ENCODE measurements at places on chromosomes 11 and 22.

GRCh38 chr11:120115272-120116000 is 22.5 kb downstream of the TRIM29 start:
- DNase-seq = peak; percentile 5

DNA sequence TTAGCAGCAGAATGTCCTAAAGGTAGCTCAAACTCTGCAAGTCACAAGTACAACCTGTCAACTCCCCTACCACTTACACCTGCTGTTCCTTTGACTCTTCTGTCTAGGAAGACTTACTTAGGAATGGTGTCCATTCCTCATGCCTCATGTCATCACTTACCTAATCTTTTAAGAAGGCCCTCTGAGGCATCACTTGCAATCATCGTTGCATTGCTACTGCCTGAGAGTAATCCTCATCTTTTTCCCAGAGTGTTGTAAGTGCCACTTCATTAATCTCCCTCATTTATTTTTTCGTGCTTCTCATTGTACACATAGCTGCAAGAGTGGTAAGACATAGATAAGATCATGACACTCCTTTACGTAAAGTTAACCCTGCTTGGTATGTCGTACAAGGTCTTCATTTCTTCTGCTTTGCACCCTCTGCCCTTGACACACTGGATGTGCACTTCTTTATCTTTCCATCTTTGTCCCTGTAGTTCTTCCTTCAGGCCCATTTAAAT is 54.6 kb downstream of the SFI1 start:
- DNase-seq = no peak

DNA sequence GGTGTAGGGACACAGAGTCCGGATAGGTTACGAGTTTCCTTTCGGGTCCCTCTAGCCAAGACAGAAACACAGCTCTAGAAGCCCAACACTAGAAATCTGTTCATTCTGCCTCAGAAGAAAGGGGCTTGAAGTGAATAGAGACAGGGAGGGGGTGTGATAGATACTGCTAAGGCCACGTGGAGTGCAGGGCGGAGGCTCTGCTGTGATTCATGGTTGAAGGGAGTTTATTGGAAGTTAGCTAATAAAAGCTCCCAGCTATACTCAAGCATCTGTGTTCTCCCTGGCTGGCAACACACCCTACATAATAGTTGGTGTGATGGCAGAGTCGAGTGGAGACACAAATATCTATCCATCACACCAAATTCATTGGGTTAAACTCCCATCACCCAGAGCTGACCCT is 337.4 kb downstream of the CADM1 start:
- DNase-seq = no peak

GRCh38 chr11:23497040-23497439 is 636.8 kb upstream of the CCDC179 start:
- DNase-seq = no peak

DNA sequence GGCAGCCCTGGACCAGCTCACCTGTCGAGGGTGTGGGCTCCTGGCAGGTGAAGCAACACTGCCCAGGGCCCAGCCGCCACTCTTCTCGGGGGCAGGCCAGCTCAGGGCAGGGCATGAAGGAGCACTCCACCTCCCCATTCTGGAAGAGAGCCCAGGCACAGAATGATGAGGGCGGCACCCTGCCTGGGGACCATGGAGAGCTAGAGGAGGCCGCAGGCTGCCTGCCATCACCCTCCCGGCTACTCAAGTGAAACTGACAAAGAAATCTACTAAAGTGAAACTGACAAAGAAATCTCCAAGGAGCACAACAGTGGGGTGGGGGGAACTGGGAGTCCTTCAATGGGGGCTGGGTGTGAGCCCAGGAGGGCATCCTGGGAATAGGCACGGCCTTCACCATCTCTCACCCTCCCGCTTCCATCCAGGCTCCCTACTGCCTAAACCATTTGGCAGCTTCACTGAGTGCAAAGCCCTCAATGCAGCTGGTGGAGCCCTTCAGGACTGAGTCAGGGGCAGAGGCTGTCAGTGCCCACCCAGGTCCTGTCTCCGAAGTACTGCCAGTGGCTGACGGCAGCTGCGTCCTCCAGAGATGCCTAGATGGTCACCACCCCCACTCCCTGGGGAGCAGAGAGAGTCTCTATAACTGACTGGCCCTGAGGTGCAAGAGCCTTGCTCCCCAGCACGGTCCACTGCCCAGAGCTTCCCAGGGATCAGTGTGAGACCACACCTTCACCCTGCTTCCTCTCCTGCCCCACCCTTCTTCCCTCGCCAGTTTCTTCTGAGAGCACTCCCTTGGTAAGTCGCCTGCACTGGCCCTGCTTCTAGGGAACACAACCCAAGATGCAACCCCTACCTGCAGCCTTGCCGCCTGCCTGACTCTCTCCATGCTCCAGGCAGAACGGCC is 21.7 kb downstream of the VWCE start:
- no peak for DNase-seq

GRCh38 chr11:125272821-125273220 is 108.3 kb downstream of the PKNOX2 start:
- no peak for DNase-seq

DNA sequence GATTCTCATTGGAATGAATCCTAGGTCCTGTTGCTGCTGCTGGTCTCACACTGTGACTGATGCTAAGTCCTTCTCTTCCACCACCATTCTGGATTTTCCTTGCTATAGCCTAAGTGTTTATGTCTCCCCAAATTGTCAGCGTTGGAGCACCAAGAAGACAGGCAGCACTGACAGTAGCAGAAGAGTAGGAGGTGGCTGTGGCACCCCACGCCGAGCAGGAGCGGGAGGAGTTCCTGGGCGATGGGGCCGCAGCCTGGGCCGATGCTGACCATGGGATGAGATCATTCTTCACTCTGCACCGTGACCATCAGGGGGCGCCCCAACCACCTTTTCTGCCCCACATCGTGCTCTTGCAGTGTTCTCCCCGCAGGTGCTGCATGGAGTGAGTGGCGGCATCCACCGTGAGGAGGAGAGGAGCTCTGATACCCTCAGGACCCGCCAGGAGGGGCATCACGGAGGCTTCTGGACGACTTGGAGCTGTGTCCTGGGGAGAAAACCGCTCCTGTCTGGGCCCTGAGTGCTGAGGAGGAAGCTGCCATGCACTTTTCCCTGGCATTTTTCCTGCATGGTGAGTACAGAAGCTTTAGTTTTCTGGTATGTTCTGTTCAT is 57.0 kb downstream of the LRRC74B start:
- DNase-seq = peak; percentile 78

- peak; percentile 70 for DNase-seq
Observed at GRCh38 chr22:38706101-38706900, 557 bp downstream of the GTPBP1 start.

DNA sequence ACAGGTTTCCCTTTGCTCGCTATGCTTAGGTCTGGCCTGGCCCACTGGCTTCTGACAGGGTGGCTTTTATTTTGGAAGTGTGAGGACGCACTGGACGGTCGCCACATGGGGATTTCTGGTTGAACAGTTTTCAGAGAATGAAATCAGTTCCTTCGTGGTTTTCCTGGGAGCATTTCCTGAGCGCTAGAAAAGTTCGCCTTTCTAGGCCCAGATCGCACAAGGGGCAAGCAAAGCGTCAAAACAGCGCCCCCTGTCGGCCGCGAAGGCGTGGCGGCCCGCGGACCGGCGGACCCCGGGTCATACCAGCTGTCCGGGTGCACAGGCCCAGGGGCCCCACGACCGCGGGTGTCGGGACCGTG is 12.7 kb upstream of the CYP2R1 start:
- DNase-seq = peak; percentile 80

- peak; percentile 88 for DNase-seq
Observed at GRCh38 chr11:7436657-7437056, 48.6 kb upstream of the OLFML1 start.

- no peak for DNase-seq
Observed at GRCh38 chr11:45413156-45413858, 127.2 kb upstream of the SYT13 start.

GRCh38 chr11:101363706-101364275 is 220.0 kb downstream of the TRPC6 start:
- DNase-seq = no peak

- no peak for DNase-seq
Observed at GRCh38 chr11:22203281-22203680, 10.4 kb downstream of the ANO5 start.

- no peak for DNase-seq
Observed at GRCh38 chr11:3122775-3123201, 42.3 kb downstream of the OSBPL5 start.

- peak; percentile 86 for DNase-seq
Observed at GRCh38 chr11:20609727-20610707, 10.6 kb downstream of the SLC6A5 start.

GRCh38 chr11:133753150-133753549 is 92.2 kb downstream of the SPATA19 start:
- DNase-seq = no peak

DNA sequence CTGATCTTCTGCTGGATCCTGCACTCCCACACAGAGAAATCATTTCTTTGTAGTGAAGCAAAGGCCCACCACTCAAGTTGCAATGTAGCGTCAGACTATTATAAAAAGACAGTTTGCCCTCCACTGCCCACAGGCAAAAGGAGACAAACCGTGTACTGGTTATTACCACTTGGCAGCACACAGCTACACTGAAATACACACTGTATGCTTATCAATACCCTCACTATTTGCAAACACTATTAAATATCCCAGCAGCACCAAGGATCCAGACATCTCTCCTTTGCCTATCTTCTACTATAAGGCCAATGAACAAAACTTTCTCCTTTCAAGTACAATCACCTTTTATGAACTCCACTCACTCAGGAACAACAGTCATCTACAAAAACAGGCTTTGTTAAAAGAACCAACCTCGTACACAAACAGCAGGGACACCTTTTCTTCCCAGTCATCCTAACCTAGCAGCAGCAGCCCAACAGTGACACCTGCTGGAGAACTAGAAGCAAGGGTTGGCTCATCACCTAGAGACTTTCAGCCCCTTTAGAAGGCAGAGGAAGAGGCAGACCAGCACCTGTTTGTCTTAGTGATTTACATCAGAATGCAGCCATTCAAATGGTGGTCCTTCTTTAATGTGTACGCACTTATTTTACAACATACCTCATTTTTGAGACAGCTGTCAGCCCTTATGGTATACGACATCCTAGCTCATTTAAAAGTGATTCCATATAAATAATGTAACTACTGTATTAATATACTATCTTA is 56.1 kb downstream of the AMBRA1 start:
- DNase-seq = peak; percentile 69

DNA sequence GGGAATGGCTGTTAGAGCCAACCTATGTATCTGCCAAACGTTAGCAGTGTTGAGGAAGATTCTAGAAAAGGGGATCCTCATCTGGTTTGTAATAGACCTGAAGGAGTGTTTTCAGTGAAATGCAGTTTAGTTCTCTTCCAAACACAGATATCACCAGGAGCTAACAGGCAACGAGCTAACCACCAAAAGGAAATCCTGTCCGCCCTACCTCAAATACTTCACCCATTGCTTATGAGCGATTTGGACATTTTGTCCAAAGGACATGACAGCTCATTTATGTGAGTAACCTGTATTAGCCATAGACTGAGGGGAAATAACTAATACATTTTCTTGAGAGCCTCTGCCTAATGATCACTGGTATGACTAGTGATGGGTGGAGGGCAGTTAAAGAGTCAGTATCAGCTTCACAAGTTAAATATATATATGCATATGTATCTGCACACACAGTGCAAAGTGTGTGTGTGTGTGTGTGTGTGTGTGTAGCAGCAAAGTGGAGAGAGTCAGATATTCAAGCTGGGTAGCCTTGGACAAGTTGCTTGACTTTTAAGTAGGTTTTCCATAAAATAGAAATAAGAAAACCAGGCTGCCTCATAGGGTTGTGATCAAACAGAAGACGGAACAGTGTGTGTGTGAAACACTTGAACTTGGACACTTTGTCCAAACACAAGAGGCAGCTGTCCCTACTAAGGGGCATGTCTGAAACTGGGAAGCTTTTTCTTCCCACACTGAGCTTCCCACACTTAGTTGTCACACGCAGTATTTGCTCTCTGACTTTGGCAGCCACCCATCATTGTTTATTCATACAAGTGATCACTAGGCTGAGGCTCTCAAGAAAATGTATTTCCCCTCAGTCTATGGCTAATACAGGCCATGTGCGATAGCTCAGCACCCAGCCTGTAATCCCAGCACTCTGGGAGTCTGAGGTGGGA is 940 bp upstream of the C11orf91 start:
- peak; percentile 69 for DNase-seq

- no peak for DNase-seq
Observed at GRCh38 chr11:133216813-133217212, 315.5 kb downstream of the OPCML start.

DNA sequence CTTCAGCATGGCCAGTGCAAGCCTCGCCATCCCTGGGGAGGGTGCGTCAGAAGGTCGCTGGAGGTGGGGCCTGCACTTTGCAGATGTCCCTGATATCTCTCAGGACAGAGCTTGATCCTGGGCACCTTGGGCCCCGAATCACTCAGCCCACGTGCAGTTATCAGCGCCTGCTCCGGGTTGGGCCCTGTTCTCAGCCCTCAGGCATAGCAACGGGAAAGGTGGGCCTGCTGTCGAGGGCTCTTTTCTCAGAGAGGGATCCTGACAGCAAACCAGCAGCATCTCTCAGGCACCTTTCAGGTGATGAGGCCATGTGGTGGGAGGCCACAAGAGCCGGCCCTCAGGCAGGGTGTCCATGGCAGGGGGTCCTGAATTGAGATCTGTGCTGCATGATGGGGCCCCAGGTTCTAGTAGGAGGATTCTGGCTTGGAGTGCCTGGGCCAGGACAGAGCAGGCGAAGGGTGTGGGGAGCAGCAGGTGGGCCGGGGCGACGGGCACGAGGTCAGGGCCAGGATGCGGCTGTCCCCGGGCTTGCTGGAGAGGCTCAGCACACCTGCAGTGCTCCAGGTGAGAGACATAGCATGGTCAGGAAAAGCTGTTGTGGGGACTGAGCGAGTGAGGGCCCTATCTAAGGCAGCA is 280.5 kb downstream of the TBC1D22A start:
- no peak for DNase-seq

DNA sequence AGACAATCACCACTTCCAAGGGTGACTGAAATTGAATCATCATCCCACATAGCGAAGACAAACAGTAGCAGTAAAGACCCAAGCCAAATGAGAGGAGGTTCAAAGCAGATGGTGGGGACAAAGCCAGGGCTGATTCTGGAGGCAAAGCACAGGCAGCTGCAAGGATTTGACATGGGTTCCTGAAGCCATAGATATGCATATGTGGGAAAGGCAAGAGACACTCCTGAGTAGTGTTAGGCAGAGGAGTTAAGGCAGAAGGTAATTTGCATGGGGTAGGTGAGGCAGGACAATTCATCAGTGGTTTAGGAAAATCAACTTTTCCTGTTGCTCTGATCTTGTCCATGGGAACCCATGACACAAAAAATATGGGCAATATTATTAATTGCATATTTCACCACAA is 462.8 kb downstream of the FAM181B start:
- no peak for DNase-seq
